ENCODE measurements at places on chromosomes 12 and 14.

DNA sequence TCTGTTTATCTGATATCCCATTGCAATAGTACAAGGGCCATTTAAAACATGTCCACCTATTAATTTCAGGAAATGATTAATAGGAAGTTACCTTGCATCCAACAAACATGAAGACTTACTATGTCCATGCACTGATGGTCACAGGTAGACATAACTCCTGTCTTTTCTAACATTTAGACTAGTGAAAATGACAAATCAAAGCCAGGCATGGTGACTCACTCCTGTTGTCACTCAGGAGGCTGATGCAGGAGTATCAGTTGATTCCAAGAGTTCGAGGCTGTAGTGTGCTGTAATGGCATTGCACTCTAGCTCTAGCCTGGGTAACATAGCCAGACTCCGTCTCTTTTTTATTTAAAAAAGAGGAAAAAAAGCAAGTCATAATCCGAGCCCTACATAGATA lies 14.8 kb downstream of the HSP90B1 start:
- DNase-seq = no peak

DNA sequence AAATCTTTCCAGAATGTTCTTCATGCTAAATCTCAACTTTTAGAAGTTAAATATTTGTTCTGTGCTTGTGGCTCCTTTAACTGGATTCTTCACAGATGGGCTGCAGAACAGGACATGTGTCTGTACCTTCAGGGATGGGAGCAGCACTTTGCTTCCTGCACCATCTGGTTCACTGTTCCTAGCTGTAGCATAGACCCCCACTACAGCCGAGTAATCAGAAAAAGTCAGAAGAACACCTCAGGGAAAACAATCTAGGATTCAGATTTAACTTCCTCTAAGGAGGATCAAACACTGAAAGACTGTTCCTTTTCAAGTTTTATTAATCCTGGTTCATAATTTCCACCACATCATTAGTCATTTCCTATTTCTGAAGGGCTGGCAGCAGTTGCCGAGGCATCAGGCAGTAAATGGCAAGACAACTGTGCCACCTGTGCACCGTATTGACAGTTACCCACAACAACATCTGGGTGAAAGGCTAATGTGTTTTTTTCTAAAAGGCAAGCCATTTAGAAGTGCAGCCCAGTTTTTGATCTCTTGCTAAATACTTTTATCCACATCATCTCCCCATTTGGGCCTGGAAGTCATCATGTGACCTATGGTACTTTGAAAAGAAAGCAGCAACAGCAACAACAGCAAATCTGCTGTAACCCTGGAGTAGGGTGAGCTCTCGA lies 212.8 kb upstream of the BMP4 start:
- DNase-seq = no peak

- no peak for DNase-seq
These were observed 285.0 kb upstream of the RGS6 start for GRCh38 chr14:71647086-71647784.

GRCh38 chr14:99562856-99563748 lies 40.9 kb downstream of the CCDC85C start:
- no peak for DNase-seq

Data from foreskin melanocyte (primary cell).